ENCODE measurements at places on chromosomes 12 and 14. TPM values are rescaled to one million over a fixed set of nuclear protein-coding genes. Genes with fewer than 3 reads are reported as not detected.

The TNS2 gene
- 153 TPM for total RNA-seq

The NFE2 gene
- total RNA-seq, result not detected

The CCDC184 gene
- total RNA-seq, result 1.3 TPM

The LGR5 gene
- total RNA-seq, result 0.88 TPM

The RPGRIP1 gene
- total RNA-seq, result not detected

The SRRM4 gene
- total RNA-seq, result not detected

The KRT1 gene
- 0.38 TPM for total RNA-seq

The HCAR3 gene
- total RNA-seq, result 1.9 TPM

The TRIM9 gene
- 6.3 TPM for total RNA-seq

The EIF4B gene
- 492 TPM for total RNA-seq

The C12orf50 gene
- total RNA-seq, result not detected

The PYM1 gene
- total RNA-seq, result 33.0 TPM

The CFAP251 gene
- total RNA-seq, result 10.6 TPM

The PARPBP gene
- 3.9 TPM for total RNA-seq

The TAS2R46 gene
- total RNA-seq, result 2.4 TPM

The CHGA gene
- total RNA-seq, result not detected

The IL31 gene
- not detected for total RNA-seq

The DAD1 gene
- total RNA-seq, result 114 TPM

The MYF6 gene
- not detected for total RNA-seq

The ZDHHC22 gene
- not detected for total RNA-seq

The PARP11 gene
- total RNA-seq, result 10.3 TPM

The RBP5 gene
- total RNA-seq, result not detected

The DPPA3 gene
- total RNA-seq, result not detected

The DNAL1 gene
- 10.2 TPM for total RNA-seq

The CAPZA3 gene
- not detected for total RNA-seq

The SLCO1B1 gene
- total RNA-seq, result not detected

The CLECL1 gene
- 1.3 TPM for total RNA-seq

The LRP1-AS gene
- not detected for total RNA-seq

The ANKRD33 gene
- not detected for total RNA-seq

The AKAP3 gene
- total RNA-seq, result 2.5 TPM

The FOXN4 gene
- not detected for total RNA-seq

The PPTC7 gene
- total RNA-seq, result 31.3 TPM

The RD3L gene
- not detected for total RNA-seq

The LIN7A gene
- total RNA-seq, result 14.4 TPM

The NRL gene
- total RNA-seq, result 1.1 TPM

The TAS2R50 gene
- 3.4 TPM for total RNA-seq

The ZC3H10 gene
- total RNA-seq, result 3.5 TPM

The SLC38A1 gene
- 15.0 TPM for total RNA-seq

The PRPH gene
- total RNA-seq, result not detected

The ZNF641 gene
- total RNA-seq, result 21.1 TPM

The LMO3 gene
- 179 TPM for total RNA-seq

The ADGRD1 gene
- total RNA-seq, result 20.9 TPM
